ENCODE measurements at places on chromosomes 1 and 21. TPM values are rescaled to one million over a fixed set of nuclear protein-coding genes. Genes with fewer than 3 reads are reported as not detected.
A peak's percentile ranks its signal among the peaks of the same experiment; 100 is the strongest.

Gene LPAR3
- 0.29 TPM for total RNA-seq

Gene F11R
- total RNA-seq, result 1.2 TPM

DNA sequence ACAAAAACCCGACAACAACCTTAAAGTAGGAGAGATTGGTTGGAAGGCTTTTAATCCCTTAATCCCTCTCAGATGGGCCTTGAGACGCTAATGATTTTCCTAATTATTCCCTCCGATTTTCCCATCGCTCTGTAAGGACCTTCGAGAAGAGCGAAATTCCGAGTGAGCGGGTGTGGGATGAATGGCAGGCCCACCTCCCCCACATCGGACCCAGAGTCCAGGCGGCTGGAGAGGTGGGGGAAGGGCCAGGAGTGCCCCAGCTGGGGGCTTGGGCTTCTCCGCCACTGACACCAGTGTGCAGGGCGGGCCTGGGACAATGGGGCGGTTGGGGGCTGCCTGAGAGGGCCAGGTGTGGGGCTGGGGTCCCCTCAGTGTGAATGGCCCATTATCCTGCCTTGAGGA is 23.4 kb downstream of the RHBG start:
- DNase-seq, result peak; percentile 42

- no peak for DNase-seq
These were observed 106.7 kb upstream of the GNG12 start for GRCh38 chr1:67939942-67940341.

DNA sequence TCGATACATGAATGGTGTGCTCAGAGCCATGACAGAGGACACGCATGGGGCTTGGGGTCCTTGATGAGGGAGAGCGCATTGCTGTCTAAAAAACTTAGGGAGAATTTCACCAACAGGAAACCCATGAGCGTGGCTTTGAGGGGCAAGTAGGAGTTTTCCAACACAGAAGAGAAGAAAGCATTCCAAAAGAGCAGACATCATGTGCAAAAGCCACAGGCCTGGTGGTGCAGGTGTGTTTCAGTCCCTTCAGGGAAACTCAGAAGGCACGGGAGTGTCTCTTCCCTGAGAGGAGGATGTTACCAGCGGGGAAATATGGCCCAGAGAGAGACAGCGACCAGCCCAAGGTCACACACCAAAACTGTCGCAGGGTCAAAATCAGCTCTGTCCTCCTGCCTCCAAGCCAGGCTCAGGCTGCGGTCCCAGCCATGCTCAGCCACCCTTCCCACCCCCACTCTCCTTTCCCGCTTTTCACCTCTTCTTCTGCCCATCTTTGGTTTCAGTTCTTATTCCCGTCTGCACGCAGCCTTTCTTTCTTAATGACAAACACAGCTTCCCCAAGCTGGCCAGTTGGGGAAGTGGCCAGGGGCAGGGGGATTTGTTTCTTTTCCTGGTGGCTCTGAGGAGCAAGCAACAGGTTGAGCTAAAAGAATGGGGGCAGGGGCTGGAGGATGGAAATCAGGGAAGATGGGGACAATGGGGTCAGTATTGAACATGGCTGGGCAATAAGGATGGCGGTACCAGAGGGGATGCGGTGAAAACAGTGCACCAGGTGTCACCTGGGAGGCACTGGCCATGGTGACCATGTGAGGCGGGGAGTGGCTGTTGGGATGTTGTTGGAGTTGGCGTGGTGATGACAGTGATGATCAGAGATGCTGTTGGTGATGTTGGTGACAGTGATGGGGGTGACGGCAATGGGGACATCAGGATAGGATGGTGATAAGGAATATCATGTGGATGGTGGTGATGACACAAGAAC is 10.3 kb downstream of the LAPTM5 start:
- peak; percentile 59 for DNase-seq

GRCh38 chr21:42257091-42257765 is 38.3 kb downstream of the ABCG1 start:
- no peak for DNase-seq

- no peak for DNase-seq
These were observed 30.2 kb downstream of the LTN1 start for GRCh38 chr21:28962465-28962864.

DNA sequence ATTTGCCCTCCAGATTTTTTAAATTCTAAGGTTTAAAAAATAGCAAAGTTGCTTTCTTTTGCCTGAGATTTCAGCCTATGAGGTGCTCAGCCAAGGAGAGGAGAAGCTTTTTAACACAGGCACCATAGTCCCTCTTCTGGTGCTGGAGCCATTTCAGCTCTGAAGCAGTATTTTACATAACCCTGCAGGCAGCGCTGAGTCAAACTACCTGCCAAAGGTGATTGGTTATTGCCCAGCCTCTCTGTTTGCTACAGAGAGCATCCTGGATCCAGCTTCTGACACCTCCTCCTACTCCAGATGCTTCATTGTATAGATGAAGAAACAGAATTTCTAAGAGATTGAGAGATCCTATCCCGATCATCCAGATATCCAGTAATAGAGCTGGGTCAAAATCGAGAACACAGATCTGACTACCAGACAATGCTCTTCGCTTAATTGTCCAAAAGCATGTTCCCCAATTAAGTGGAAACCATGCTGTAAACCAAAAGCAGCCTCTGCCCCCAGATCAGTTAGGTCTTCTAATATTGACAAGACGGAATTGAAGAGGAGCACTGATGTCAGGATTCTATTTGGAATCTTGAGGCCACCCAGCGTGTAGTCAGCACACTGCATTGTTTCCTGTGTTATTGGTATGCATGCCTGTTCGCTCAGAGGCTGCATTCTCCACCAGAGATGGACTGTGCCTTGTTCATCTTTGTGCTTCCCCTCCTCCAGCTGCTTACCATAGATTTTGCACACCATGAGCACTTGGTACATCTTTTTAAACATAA is 22.1 kb downstream of the RGS8 start:
- no peak for DNase-seq

DNA sequence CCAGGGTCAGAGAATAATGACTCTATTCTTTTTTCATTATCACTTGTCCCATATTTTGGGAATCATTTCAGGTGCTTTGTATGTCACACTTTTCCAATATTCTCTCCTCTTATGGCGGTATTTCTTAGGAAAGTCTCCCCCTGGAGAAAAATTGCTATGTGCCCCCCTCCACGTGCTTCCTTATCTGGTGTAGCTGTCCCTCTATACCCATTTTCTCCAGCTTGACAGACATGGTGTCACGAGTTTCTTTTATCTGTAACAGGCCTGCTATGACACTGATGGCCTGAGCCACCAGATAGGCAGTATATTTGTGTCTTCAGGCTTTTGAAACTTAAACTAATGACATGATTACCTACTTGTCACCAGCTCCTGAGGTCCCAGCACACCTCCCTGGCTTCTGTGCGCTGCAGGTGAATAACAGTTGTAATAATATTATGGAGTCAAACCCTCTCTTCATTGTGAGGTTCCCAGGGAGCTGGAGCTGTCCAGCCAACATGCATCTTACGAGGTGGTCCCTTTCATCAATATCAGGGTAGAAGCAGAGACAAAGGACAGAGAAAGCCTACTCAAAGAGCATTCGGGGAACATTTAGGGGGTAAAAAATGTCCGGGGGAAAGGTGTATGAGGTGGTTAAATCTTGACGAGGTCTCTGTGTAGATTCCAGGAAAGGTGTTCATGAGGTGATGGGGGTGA is 71.2 kb upstream of the DUSP10 start:
- DNase-seq, result no peak

DNA sequence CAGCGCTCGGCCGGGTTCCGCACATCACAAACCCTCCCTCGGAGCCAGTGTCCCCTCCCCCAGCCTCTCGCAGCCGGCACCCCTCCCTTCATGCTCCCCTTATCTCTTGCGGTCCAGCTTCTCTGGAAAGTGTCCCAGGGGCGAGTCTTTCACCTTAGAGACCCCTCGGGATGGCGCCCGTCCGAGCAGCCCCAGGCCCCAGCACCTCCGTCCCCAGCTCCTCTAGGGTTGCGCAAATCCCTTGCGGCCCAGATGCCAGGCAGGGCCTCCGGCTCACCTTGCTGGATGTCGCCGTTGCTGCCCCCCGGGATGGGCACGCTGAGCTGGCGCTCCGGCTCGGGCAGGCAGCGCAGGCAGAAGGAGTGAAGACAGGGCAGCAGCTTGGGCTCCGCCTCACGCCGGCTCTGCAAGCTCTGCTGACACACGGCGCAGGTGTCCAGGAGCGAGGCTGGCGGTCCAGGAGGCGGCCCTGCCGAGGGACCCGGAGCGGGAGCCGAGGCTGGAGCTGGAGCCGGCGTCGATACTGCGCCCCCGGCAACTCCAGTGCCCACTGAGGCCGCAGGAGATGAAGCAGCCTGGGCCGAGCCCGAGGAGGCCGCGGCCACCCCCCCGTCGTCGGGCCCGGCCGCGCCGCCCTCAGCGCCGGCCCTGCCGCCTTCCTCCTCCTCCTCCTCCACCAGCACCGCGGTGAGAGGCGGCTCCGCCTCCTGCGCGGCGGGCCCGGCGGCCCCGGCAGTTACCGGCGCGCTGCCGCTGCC is 550 bp downstream of the TRIM33 start:
- DNase-seq, result peak; percentile 96

DNA sequence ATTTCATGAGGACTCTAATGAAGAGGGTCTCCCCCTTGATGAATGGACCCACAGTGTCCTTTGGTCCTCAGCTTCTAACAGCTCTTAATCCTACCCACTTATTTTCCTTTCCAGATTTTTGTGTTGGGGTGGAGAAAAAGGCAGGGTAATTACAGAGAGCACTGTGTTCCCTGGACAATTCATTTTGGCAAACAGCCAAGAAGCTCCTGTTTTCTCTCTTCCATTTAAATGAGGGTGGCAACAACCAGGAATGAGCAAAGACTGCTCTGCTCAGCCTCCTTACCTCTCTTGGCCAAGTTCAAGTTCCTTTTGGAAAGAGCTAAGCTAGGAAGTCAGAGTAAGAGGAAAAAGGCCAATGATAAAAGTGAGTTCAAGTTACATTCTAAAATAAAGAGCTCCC is 11.9 kb downstream of the XKR8 start:
- no peak for DNase-seq

All from osteoblast (primary cell).